Calu3 (cell line): ENCODE measurements at places on chromosomes 2 and 18. TPM values are rescaled to one million over a fixed set of nuclear protein-coding genes. Genes with fewer than 3 reads are reported as not detected.

SPATA3 gene
- not detected in 2 replicates for total RNA-seq

SEPTIN2 gene
- 413 and 445 TPM in 2 replicates for total RNA-seq

CAPN14 gene
- 0.35 and 0.42 TPM in 2 replicates for total RNA-seq

DSG1 gene
- total RNA-seq: not detected in 2 replicates

LRRTM4 gene
- not detected in 2 replicates for total RNA-seq
